ENCODE measurements at places on chromosomes 2 and 18. TPM values are rescaled to one million over a fixed set of nuclear protein-coding genes. Genes with fewer than 3 reads are reported as not detected.

Gene HOXD1
- total RNA-seq: 5.9 TPM

Gene ZNF892
- total RNA-seq: 1.5 TPM

Gene POTEC
- total RNA-seq: not detected

Gene SRD5A2
- not detected for total RNA-seq

Gene PMAIP1
- 1.2 TPM for total RNA-seq

Gene DNAH7
- 5.5 TPM for total RNA-seq

Gene HOXD10
- 4.1 TPM for total RNA-seq

Gene TMEM178A
- 1.2 TPM for total RNA-seq

Gene SPOPL
- 33.2 TPM for total RNA-seq

Gene NEUROD1
- total RNA-seq: 1.5 TPM

Gene TEKT4
- not detected for total RNA-seq

Gene UGT1A8
- total RNA-seq: 12.2 TPM

Gene LRRTM4
- total RNA-seq: not detected

Gene SCN2A
- 0.23 TPM for total RNA-seq

Gene CCDC148
- total RNA-seq: 0.20 TPM

Gene RIT2
- not detected for total RNA-seq

Gene GYPC
- total RNA-seq: 67.8 TPM

Gene MATN3
- 0.70 TPM for total RNA-seq

Gene AQP12B
- total RNA-seq: 0.16 TPM

Gene CEP192
- total RNA-seq: 22.6 TPM

Gene SULT1C3
- total RNA-seq: 0.34 TPM

Gene HS6ST1
- 39.6 TPM for total RNA-seq

Gene ERBB4
- total RNA-seq: 0.25 TPM

Gene NRBP1
- total RNA-seq: 104 TPM

Gene MMADHC
- 88.2 TPM for total RNA-seq

Data from mucosa of descending colon (tissue), 3 donors.